Aorta (tissue), 5 donors: ENCODE measurements at places on chromosomes 16 and 17. TPM values are rescaled to one million over a fixed set of nuclear protein-coding genes. Genes with fewer than 3 reads are reported as not detected.

DNA sequence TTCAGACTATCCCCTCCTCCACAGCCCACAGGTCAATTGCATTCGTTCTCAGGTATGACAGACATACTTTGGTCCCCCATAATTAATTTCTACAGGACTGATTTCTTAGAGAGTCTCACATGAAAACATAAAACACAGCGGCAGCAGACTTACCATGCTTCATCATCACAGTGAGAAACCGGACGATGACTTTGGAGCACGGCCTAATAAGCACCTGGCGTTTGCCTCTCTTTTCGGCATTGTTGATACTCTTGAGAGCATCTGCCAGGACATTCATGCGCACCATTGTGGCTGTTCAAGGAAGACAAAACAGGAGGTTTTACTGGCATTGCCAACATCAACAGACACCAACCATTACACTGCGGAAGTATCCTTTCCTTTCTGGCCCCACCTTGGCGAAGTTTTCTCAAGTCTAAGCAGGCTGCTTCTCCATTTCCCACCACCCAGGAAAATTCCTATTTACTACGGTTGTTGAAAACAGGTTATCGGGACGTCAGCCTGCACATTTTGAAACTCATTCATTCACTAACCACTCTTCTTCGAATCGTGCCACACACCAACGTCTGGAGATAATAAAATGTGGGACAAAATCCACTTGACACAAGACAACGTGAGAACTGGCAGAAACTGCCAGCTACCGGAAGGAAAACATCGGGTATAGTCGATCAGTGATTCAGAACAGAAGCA is 1.2 kb downstream of the RPS15A start:
- DNase-seq, result no peak

DNA sequence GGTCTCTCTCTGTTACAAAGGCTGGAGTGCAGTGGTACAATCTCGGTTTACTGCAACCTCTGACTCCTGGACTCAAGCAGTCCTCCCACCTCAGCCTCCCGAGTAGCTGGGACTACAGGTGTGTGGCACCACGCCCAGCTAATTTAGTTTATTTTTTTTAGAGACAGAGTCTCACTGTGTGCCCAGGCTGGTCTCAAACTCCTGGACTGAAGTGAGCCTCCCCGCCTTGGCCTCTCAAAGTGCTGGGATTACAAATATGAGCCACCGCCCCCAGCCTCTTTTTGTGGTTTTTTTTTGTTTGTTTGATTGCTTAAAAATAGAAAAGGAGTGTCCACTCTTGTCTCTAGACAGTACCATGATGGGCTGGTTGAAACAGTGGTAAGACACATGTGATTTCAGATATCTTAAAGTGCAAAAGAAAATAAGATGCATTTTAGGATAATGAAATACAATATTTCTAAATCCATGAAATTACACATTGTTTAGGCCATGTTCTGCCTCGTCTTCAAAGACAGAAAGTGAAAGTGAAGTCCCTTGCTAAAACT is 27.4 kb downstream of the KIAA0513 start:
- DNase-seq, result no peak

Gene TBX21
- total RNA-seq, result 0.99 TPM

DNA sequence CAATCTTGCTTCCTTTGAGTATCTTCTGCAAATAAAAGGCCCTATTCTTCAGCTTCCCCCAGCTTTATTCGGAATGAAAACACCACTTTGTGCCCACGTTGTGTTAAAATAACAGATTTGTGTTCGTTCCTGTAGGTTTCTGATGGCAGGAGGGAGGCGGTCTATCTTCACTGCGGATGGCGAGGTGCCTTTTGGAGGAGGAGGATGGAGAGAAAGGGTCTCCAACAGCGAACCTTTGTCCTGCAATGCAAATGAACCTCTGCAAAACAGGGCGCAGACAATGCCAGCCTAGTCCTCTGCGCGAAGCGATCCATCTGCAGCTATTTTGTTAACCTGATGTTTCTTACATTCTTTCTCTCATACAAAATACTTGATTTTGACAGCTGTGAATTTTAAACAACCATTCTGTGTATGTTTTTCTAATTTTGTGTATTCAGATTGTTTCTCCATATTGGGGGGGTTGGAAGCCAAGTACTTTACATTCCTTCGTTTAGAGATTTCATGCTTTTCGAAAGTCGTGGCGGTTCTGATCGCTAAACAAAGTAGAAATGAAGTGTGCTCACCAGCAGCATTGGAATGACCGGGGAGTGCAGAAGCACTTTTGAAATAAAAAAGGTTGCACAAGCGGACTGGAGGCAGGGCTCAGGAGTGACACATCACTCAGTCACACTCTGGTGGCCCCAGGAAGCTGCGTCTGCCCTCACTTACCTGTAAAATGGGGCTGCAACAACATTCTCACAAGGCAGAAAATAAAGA is 279.0 kb upstream of the IRX5 start:
- no peak for DNase-seq

- no peak for DNase-seq
Observed at GRCh38 chr16:3472878-3473595, 22.3 kb downstream of the C16orf90 start.

Gene SPN
- total RNA-seq, result 5.2 TPM

Gene SCN4A
- 3.2 TPM for total RNA-seq

DNA sequence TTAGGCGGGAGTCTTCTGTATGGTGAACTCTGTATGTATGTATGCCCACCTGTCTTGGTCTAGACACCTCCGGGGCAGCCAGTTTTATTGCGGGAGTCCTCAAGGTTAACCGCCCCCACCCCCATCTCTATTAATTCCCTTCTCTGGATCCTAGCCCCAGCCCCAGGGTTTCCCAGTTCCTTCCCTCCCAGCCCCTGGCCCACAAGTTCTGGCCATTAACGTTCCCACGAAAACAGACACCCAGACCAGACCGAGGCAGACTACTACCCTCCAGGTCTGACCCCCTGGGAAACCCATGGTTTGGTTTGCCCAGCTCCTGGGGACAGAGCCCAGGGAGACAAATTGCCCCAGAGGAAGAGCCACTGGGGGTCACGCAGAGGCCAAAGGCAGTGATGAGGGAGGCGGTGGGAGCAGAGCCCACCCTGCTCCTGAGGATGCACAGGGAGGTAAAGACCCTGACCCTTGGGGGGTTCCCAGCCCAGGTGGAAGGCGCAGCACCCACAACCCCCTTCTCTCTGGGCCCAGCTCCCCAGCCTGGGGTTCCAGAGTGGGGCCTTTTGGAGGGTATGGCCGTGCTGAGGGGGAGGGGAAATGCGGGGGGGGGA is 8.5 kb downstream of the TBKBP1 start:
- peak; percentile 61 for DNase-seq

GRCh38 chr17:55117164-55117563 is 147.6 kb upstream of the HLF start:
- DNase-seq, result no peak

Gene CHAD
- 0.57 TPM for total RNA-seq

DNA sequence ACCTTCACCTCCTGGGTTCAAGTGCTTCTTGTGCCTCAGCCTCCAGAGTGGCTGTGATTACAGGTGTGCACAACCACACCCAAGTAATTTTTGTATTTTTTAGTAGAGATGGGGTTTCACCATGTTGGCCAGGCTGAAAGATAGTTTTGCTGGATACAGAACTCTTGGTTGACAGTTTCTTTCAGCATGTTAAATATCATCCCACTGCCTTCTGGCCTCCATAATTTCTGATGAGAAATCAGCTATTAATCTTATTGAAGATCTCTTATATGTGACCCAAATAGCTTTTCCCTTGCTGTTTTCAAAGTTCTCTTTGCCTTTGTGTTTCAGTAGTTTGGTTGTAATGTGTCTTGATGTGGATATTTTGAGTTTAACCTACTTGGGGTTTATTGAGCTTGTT is 50.3 kb upstream of the BRD7 start:
- DNase-seq, result no peak

Gene TP53TG3
- not detected for total RNA-seq

Gene KRT13
- total RNA-seq, result not detected

Gene ALOX12B
- total RNA-seq, result not detected

Gene KRT27
- not detected for total RNA-seq

DNA sequence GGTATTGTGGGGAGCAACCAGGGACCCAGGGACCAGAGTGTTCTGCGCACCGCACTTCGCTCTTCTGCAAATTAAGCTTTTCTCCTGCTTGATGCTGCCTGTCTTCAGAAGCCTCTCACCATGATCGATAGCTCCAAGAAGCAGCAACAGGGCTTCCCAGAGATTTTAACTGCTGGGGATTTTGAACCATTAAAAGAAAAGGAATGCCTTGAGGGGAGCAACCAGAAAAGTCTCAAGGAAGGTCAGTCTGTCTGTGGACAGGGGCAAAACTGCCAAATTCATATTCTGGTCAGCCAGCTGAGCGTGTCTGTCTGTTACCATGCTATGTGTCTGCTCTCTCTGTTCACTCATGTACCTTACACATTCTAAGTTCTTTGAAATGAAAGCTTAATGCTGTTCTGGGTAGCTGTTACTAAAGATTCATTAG is 115.7 kb downstream of the MRTFB start:
- no peak for DNase-seq

DNA sequence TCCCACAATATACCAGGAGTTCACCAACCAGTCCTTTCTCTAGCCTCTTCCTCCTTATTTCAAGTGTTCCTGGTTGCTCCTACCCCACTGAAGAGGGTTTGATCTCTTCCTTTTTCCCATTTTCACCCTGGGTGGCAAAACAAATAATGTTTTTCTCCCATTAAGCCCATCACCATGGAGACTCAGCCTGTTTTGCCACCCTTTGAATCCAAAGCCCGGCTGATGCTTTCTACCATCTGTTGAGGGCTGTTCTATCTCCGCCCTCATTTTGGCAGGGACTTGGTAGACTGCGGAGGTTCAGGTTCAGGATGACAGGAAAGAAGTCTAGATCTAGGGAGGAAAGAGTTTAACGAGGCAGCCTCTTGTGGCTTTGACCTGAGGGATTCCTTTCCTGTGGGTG is 2.6 kb downstream of the DNAH2 start:
- no peak for DNase-seq

DNA sequence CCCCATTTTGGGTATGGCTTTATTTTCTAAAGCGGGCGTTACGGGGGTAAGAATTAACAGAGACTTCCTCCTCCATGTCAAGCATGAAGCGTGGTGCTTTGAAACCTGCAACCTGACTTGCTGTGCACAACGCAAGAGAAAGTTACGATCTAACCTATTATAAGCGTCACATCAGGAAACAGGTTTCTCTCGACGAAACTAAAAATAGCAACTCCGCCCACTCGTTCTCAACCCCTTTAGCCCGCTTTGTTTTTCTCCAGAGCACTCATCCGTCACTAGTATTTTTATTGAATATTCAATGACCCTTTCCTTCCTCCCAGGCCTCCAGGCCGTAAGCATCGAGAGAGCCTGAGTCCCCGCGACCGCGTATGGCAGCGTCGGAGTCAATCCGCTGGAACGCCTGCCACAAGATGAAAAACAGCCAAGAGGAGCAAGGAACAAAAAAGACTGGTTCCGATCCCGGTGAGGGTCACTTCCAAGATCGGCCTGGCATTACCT is 555 bp downstream of the NUP88 start:
- DNase-seq, result no peak

DNA sequence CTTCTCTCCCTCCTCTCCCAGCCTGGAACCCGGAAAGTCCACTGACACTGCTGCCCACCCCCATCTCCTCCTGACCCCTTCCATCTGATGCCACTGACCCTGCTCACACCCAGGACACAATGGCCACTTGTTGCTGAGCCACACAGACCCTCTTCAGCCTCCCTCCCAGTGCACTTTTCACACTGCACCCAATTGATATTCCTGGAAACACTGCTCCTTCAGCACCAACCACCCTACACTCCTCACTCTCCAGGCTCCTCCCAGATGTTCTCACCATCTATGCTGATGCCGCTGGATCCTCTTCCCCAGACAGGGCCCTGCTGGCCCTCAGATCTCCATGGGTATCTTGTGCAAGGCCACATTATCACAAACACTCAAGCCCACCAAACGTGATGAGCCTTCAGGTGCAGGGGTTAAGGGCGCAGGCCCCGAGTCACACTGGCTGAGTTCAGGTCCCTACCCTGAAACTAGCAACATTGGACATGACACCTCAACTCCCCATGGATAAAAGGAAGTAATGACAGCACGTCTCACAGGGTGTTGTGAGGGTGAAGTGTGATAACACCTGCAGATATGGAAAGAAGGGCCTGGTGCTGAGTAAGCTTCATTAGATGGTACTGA is 238.1 kb downstream of the ZNF423 start:
- peak; percentile 26 for DNase-seq

GRCh38 chr16:16120382-16121184 is 102.7 kb downstream of the ABCC6 start:
- peak; percentile 57 for DNase-seq
